Endodermal cell (in vitro differentiated cells): ENCODE measurements at places on chromosomes 3 and 15. TPM values are rescaled to one million over a fixed set of nuclear protein-coding genes. Genes with fewer than 3 reads are reported as not detected.

GRIP2 gene
- 0.82 to 2.0 TPM (median 1.9 TPM) in 3 replicates for total RNA-seq

CDC25A gene
- 14.0 to 50.9 TPM (median 48.9 TPM) in 3 replicates for total RNA-seq

- peaks cover 30% of the 10 kb centered on the region for H3K36me3 ChIP-seq
- H3K4me1 ChIP-seq = peaks cover 5% of the 10 kb centered on the region
- no peak overlapping the region for H3K27ac ChIP-seq
- H3K4me3 ChIP-seq = no peak overlapping the region
- no peak for DNase-seq
Measured at GRCh38 chr3:43515208-43515917, 106.4 kb downstream of the ANO10 start.

- no peak within 1 kb of the TSS for H3K27ac ChIP-seq
- peak within 1 kb of the TSS; percentile 76 for H3K4me3 ChIP-seq
- H3K36me3 ChIP-seq = no peaks in the 10 kb centered on the region
- no peaks in the 10 kb centered on the region for H3K4me1 ChIP-seq
Measured at GRCh38 chr15:88803241-88803919, at the start of gene ACAN. Gene ACAN (plus strand): TSS chr15:88803436. CDS start chr15:88836207, 32,771 bp downstream.

GRCh38 chr15:85785887-85786780 lies 8.6 kb downstream of the KLHL25 start:
- no peak overlapping the region for H3K27ac ChIP-seq
- no peak overlapping the region for H3K4me3 ChIP-seq
- no peaks in the 10 kb centered on the region for H3K27me3 ChIP-seq
- H3K4me1 ChIP-seq = peaks cover 13% of the 10 kb centered on the region

DNA sequence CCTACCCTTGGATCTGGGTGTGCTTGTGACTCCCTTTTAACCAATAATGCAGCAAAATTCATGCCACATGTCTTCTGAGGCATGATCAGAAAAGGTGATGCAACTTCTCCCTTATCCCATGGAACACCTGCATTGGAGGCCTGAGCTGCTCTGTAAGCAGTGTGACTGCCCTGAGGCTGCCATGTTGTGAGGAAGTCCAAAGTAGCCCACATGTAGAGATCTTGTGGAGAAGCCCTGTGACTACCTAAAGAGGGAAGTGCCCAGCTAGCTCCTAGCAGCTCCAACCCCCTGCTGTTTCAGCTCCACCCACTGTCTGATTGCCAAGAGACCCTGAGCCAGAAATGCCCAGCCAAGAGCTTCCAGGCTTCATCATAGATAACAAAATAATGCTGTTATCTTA lies 6.4 kb upstream of the NR1D2 start:
- no peaks in the 10 kb centered on the region for H3K36me3 ChIP-seq
- H3K4me3 ChIP-seq = peak overlapping the region; percentile 65
- no peak overlapping the region for H3K27ac ChIP-seq
- H3K27me3 ChIP-seq = no peaks in the 10 kb centered on the region
- peaks cover 3% of the 10 kb centered on the region for H3K4me1 ChIP-seq
- peak; percentile 85 for DNase-seq

GRCh38 chr15:83066034-83066733 lies 868 bp downstream of the BTBD1 start:
- no peaks in the 10 kb centered on the region for H3K4me1 ChIP-seq
- peak overlapping the region; percentile 95 for H3K4me3 ChIP-seq
- H3K27me3 ChIP-seq = no peaks in the 10 kb centered on the region
- peaks cover 10% of the 10 kb centered on the region for H3K36me3 ChIP-seq
- DNase-seq = peak; percentile 56

IQCH gene
- total RNA-seq = 5.7 and 6.2 TPM in 2 replicates

DNA sequence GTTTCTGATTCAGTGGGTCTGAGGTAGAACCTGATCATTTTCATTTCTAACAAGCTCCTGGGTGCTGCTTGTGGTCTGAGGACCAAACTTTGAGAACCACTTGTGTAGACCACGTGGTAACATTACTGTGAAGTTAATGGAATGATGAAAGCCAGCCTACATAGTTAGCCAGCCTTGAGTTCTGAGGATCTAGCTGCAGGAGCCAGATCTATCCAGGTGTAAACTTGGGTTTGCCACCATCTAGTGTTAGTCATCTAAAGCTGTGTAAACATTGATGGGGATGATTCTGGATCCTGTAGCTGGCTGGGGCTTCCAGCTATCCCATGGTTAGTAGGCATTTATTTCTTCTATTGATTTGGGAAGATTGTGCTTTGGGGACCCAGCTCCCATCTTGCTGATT lies 170.0 kb downstream of the TMEM108 start:
- no peaks in the 10 kb centered on the region for H3K27me3 ChIP-seq
- H3K27ac ChIP-seq = no peak overlapping the region
- H3K4me3 ChIP-seq = no peak overlapping the region
- no peaks in the 10 kb centered on the region for H3K36me3 ChIP-seq
- no peak for DNase-seq

DNA sequence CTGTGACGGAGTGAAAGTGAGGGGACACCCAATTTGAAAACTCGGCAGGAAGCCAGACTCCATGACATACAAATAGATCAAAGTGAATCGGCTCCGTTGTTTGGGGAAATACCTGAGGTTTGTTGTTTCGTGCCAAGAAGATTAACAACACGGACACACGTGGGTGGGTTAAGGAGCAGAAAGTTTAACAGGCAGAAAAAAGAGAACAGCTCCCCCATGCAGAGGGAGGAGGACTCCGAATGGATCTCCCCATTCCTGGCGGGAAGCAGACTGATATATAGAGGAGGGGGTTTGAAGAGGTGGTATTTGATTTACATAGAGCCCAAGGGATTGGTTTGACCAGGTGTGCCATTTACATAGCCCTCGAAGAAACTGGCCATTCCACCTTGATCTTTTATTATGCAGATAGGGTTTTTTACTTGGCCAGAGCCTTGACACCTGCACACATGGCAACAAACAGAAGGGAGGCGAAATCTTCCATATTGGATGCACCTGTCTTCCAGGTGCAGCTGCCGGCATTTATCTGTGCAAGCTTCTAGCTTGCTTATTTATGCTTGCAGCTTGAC lies 4.8 kb upstream of the SACM1L start:
- H3K27ac ChIP-seq = no peak overlapping the region
- peaks cover 51% of the 10 kb centered on the region for H3K36me3 ChIP-seq

- no peak for DNase-seq
- no peaks in the 10 kb centered on the region for H3K36me3 ChIP-seq
- no peak overlapping the region for H3K4me3 ChIP-seq
- H3K27ac ChIP-seq = no peak overlapping the region
- H3K4me1 ChIP-seq = peaks cover 8% of the 10 kb centered on the region
- peaks cover 5% of the 10 kb centered on the region for H3K27me3 ChIP-seq
Measured at GRCh38 chr15:70276401-70276800, 178.7 kb upstream of the TLE3 start.

- H3K36me3 ChIP-seq = no peaks in the 10 kb centered on the region
- no peak overlapping the region for H3K4me3 ChIP-seq
- no peak for DNase-seq
- H3K4me1 ChIP-seq = no peaks in the 10 kb centered on the region
- no peaks in the 10 kb centered on the region for H3K27me3 ChIP-seq
Measured at GRCh38 chr3:117566926-117567325, 857.3 kb downstream of the TUSC7 start.

CPN2 gene
- total RNA-seq = 0.22 and 0.29 TPM in 2 replicates

GRCh38 chr3:4981294-4981664 lies 2.0 kb downstream of the BHLHE40 start:
- peak overlapping the region; percentile 95 for H3K4me3 ChIP-seq
- no peak for DNase-seq
- H3K4me1 ChIP-seq = peaks cover 6% of the 10 kb centered on the region
- no peak overlapping the region for H3K27ac ChIP-seq
- peaks cover 32% of the 10 kb centered on the region for H3K36me3 ChIP-seq

DNA sequence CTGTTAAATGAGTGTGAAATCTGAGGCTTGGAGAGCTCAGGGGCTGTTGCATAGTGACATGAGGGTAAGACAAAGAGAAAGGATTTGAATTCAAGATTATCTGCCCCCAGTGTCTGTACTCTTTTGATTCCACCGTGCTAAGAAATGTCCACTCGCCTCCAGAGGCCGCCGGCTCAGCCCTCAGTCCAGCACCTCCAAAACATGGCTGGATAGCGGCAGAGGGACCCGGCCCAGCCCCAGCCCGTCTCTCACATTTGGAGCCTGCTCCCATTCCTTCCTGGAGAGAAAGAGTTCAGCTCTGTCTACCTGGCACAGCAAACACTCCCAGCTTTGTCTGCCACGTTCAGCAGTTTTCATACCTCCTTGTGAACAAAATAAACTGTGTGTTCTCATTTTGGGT lies 84.8 kb upstream of the IQSEC1 start:
- no peaks in the 10 kb centered on the region for H3K27me3 ChIP-seq
- H3K4me3 ChIP-seq = no peak overlapping the region
- peak; percentile 58 for DNase-seq
- peaks cover 8% of the 10 kb centered on the region for H3K4me1 ChIP-seq
- H3K36me3 ChIP-seq = no peaks in the 10 kb centered on the region

GRCh38 chr3:58628823-58629562 lies 37.6 kb downstream of the FAM3D start:
- H3K36me3 ChIP-seq = no peaks in the 10 kb centered on the region
- DNase-seq = no peak
- H3K27ac ChIP-seq = no peak overlapping the region
- H3K4me3 ChIP-seq = no peak overlapping the region
- H3K4me1 ChIP-seq = no peaks in the 10 kb centered on the region
- H3K27me3 ChIP-seq = peaks cover 2% of the 10 kb centered on the region

DNA sequence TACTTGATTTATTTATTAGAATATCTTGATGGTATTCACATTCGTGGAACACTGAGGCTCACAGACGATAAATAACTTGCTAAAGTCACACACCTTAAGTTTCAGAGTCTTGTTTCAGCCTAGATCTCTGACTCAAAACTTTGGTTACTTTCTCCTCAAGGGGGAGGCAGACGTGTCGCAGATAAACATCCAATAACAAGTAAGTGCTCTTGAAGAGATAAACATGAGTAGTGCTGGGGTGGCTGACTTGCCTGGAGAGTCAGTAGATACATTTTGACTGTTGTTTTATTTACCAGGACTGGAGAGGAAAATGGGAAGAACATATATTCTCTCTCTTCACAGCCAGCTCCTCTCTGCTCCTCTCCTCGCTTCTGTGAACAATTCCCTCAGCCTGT lies 31.3 kb downstream of the FBXO45 start:
- H3K27me3 ChIP-seq = no peaks in the 10 kb centered on the region
- H3K4me1 ChIP-seq = no peaks in the 10 kb centered on the region
- no peak overlapping the region for H3K27ac ChIP-seq
- H3K36me3 ChIP-seq = no peaks in the 10 kb centered on the region

DNA sequence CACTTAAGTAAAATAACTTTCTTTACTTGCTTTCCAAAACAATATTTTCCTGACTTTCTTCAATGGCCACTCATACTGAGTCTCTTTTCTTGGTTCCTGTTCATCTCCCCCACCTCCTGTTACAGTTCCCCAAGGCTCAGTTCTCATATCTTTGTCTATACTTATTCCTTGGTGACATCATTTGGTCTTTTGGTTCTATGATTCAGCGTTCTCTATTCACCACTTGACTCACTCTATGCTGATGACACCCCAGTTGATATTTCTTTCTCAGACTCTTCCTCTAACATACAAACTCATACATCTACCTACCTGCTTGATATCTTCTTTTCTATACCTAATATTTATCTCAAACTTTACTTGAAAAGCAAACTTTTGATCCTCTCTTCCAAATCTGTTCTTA lies 85.0 kb upstream of the P3H2 start:
- no peaks in the 10 kb centered on the region for H3K27me3 ChIP-seq
- no peaks in the 10 kb centered on the region for H3K4me1 ChIP-seq
- peaks cover 4% of the 10 kb centered on the region for H3K36me3 ChIP-seq
- H3K4me3 ChIP-seq = no peak overlapping the region
- no peak overlapping the region for H3K27ac ChIP-seq
- DNase-seq = no peak

GRCh38 chr15:46671336-46671735 lies 1036.5 kb downstream of the SQOR start:
- no peak overlapping the region for H3K4me3 ChIP-seq
- no peak overlapping the region for H3K27ac ChIP-seq
- H3K36me3 ChIP-seq = no peaks in the 10 kb centered on the region
- no peaks in the 10 kb centered on the region for H3K4me1 ChIP-seq
- DNase-seq = no peak

CD200 gene
- total RNA-seq = 58.6 and 59.4 TPM in 2 replicates

DNA sequence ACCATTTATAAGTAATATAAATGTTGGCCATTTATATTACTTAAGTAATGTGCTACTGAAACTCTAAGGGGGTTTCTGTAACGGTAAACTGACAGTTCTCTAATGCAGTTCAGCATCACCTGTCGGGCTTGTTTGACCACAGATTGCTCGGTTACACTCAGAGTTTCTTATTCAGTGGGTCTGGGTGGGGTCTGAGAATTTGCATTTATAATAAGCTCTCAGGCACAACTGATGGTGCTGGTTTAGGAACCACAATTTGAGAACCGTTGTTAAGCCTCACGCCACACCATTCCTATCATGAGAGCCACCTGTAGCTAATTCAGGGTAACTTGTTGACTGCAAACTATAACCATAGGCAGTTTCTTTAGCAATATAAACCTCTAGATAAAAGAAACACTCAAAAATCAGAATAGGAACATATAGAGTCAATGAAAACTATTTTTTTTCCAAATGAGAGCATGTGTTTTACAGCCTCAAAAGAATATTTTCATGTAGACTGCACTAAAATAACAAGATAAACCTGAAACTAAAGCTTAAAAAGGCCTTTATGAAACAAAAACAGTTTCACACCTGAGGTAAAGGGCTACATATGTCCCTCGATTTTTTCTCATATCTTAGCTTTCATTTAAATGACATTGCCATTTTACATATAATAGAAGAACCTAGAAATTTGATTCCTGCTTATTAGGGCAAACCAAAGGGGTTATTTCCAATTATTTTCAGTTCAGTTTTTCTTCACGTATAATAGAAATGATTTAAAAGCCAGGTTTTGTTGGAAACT lies 604.8 kb downstream of the UNC13C start:
- H3K27ac ChIP-seq = no peak overlapping the region
- H3K4me3 ChIP-seq = no peak overlapping the region
- no peaks in the 10 kb centered on the region for H3K4me1 ChIP-seq
- no peaks in the 10 kb centered on the region for H3K36me3 ChIP-seq

- H3K36me3 ChIP-seq = no peaks in the 10 kb centered on the region
- DNase-seq = no peak
- H3K27me3 ChIP-seq = no peaks in the 10 kb centered on the region
- no peak overlapping the region for H3K4me3 ChIP-seq
Measured at GRCh38 chr3:66957367-66957766, 40.7 kb upstream of the KBTBD8 start.

GRCh38 chr3:160531311-160531710 lies 34.1 kb downstream of the KPNA4 start:
- H3K36me3 ChIP-seq = peaks cover 84% of the 10 kb centered on the region
- no peak overlapping the region for H3K27ac ChIP-seq
- no peak overlapping the region for H3K4me3 ChIP-seq
- H3K27me3 ChIP-seq = no peaks in the 10 kb centered on the region
- H3K4me1 ChIP-seq = no peaks in the 10 kb centered on the region

RETNLB gene
- not detected in 2 replicates for total RNA-seq

DNA sequence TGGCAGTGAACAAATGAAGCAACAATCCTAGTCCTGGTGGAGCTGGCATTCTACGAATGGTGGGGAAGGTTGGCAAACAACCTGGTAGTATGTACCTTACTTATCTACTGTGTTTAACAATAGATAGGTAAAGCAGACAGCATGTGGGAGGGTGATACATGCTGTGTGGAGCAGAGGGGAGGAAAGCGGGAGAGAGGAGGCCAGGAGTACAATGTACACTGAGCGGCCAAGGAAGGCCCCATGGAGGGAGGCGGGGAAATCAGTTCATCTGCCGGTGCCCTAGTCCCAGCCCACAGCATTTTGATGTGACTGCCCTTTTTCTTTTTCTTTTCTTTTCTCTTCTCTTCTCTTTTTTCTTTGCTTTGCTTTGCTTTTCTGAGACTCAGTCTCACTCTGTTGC lies 5.3 kb upstream of the RHCG start:
- no peaks in the 10 kb centered on the region for H3K36me3 ChIP-seq
- DNase-seq = no peak
- H3K27me3 ChIP-seq = peaks cover 21% of the 10 kb centered on the region
- no peak overlapping the region for H3K4me3 ChIP-seq
- H3K4me1 ChIP-seq = no peaks in the 10 kb centered on the region

FILIP1L gene
- total RNA-seq = 0.45 and 0.84 TPM in 2 replicates
